Type B pancreatic cell (in vitro differentiated cells): ENCODE measurements at places on chromosomes 6 and 20. TPM values are rescaled to one million over a fixed set of nuclear protein-coding genes. Genes with fewer than 3 reads are reported as not detected.

The TMEM170B gene
- 2.1 and 4.0 TPM in 2 replicates for total RNA-seq

The CST7 gene
- total RNA-seq, result not detected in 2 replicates

The LAMP5 gene
- 3.3 and 7.6 TPM in 2 replicates for total RNA-seq

The APOM gene
- total RNA-seq, result 11.2 and 20.9 TPM in 2 replicates

The PDE7B gene
- total RNA-seq, result 3.9 and 5.1 TPM in 2 replicates

The COX7A2 gene
- 370 and 456 TPM in 2 replicates for total RNA-seq

The DEFB124 gene
- total RNA-seq, result not detected in 2 replicates

- DNase-seq, result peak; percentile 76
Observed at GRCh38 chr6:112253841-112254816, at the start of gene LAMA4. TSS of gene LAMA4 (minus strand) at chr6:112254567. CDS start at chr6:112254150, 417 bp downstream.

GRCh38 chr20:37886851-37887297, 16.1 kb upstream of the VSTM2L start:
- DNase-seq, result no peak

- DNase-seq, result no peak
Observed at GRCh38 chr6:51542475-51542874, 544.9 kb downstream of the PKHD1 start.

DNA sequence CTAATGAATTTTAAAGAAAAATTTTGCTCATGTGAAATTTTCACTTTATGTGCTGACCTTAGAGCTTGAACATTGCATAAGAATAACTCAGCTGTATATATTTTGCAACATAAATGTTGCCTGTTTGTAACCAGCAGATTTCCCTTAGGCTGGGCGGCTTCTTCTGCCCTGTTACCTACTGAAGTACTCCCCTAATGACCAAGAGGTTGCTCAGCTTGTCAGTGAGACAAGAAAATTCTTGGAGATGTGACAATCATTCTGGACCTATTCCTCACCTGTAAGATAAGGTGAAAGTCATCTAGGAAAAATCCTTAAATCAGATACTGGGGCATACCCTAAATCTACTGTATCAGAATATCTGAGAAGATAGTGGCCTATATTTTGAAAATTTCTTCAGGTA, 1061.7 kb downstream of the KIF16B start:
- no peak for DNase-seq

DNA sequence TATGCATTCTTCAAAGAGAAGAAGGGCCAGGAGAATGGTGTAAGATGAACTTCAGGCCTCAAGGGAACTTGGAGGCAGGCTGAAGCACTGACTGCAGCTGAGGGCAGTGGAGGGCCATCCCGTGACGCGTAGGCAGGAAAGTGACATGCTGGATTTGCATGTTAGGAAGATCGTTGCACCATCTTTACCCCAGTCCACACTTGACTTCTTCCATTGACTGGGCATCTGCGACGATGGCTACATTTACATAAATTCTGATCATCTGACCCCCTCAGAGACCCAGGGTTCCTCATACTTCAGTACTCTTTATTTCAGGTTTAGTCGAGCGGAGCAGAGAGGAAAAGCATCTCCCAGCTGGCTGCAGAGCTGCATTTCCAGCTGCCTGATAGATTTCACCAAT, 180.2 kb downstream of the PTPRT start:
- DNase-seq, result no peak

DNA sequence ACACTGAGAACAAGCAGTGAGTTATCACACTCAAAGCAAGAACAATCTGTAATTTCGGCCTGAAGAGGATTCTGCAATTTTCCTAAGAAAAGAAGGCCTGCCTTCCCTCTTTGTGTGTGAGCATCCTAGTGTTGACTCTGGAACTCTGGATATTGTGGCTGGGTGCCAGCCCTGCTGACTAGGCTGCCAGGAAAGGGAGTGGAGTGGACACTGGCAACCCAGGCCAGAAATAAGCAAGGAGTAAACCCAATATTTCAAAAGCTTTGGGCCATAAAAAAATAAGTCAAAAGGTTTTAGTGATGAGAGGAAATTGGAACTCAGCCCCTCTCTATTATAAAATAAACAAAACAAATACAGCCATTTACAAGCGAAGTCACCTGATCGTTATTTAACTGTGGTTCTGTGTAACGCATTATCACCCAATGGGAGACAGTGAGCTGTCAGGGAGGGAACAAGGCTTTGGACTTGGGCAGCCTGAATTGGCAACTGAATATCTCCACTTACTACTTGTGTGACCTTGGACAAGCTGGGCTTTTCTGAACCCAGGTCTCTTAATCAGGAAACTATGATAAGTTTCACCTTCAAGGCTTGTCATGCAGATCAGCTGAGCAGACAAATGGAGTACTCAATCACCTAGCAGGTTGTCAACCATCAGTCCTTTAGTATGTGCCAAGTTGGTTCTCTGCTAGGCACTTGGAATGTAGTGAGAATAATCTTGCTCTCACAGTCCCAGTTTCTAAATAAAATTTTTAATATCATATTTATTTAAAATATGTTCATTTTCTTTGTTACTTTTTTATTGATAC, 196.2 kb downstream of the PAX1 start:
- no peak for DNase-seq

- no peak for DNase-seq
Observed at GRCh38 chr6:111716325-111716724, 110.6 kb upstream of the TRAF3IP2 start.

DNA sequence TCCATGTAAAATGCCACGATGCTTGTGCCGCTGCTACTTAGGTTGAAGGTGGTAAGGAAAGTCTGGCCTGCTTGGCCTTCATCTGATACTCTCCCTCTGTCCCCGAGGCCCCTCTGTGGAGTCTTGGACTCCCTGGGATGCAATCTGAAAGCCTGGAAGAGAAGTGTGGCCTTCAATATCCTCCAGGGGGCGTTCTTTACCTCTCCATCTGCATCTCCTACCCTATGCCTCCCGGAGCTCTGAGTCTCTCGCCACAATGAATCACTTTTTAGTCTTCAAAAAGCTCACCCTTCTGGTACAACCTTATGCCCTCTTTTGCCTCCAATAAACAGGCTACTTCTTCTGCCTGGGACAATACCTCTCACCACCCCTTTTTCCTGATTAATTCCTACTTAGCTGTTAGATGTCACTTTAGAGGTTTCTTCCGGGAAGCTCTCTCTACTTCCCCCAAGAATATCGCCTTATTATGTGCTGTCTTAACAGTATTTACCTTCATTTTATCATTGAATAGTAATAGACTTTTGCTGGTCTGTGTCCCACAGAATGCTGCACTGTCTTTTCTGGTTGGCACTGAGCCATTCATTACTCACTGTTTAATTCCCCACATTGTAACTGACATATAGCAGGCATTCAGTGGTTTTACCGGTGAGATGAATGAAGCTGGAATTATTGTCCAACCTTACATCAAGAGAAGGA, 13.9 kb upstream of the ATG5 start:
- DNase-seq, result no peak

DNA sequence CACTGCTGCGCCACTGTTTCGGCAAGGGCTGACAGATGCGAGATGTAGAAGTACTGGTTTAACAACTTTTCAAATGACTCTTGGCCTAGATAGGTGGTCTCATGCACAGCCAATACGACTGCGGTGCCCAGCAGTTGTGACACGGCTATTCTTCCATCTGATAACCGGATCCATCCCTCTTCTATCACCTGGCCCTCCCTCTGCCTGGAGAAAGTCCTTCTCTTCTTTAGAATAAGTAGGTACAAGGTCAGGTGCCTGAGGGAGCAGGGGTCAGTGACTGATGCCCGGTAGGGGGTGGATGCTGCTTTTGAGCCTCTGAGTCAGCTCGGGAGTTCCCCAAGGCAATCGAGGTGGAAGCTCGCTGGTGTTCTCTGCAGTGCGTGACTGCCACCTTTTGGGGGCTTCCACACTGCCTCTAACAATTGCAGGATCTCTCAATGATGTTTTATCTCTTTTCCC, 166.8 kb upstream of the GRIK2 start:
- DNase-seq, result no peak

- no peak for DNase-seq
Observed at GRCh38 chr20:32585011-32585585, at the start of gene NOL4L. TSS of gene NOL4L (minus strand) at chr20:32585333. CDS start at chr20:32584890, 443 bp downstream.

GRCh38 chr6:109036574-109037294, 57.9 kb downstream of the SESN1 start:
- no peak for DNase-seq

DNA sequence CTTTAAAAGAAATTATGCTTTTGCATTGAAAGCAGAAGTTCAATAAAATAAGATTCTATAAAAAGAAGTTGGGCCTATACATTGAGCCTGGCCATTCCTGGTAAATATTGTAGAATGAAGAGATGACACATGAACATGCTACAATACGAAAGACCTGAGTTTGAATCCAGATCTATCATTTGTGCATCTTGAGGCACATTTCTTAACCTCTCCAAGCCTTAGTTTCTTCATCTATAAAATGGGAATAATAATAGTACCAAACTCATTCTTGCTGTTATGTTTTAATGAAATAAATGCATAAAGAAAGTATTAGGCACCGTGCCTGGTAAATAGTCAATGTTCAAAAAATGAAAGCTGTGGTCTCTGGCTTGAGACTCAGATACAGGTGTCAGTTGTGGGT, 76.9 kb upstream of the PHACTR2 start:
- no peak for DNase-seq

DNA sequence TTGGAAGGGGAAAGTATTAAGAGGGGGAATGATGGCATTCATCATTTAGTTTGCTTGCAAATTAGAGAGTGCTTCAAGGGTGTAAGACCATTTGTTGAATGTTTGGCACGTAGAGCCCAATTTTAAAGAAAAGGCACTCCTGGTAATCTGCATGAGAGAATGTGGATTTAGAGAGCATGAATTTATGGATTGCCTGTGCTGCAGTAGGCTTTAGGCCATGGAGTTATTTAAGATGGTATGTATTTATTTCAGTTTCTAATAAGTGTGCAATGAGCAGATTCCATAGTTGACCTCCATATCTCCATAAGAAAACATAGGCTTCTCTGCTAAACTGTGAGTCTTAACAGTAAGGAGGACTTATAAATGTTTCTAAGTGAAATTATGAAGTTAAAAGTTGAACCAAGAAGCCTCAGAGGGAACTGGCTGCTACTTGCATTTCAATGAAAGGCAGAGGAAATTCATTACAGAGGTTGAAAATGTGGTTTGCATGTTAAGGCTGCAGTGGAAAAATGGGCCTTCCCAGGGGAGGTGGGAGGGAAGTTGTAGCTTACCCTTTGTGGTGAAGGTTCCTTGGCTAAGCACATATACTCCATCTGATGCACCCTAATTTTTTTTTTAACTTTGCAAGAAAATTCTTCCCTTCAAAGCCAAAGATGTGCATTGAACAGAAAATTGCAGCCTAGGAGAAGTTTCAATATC, 134.2 kb downstream of the CARMIL1 start:
- no peak for DNase-seq

DNA sequence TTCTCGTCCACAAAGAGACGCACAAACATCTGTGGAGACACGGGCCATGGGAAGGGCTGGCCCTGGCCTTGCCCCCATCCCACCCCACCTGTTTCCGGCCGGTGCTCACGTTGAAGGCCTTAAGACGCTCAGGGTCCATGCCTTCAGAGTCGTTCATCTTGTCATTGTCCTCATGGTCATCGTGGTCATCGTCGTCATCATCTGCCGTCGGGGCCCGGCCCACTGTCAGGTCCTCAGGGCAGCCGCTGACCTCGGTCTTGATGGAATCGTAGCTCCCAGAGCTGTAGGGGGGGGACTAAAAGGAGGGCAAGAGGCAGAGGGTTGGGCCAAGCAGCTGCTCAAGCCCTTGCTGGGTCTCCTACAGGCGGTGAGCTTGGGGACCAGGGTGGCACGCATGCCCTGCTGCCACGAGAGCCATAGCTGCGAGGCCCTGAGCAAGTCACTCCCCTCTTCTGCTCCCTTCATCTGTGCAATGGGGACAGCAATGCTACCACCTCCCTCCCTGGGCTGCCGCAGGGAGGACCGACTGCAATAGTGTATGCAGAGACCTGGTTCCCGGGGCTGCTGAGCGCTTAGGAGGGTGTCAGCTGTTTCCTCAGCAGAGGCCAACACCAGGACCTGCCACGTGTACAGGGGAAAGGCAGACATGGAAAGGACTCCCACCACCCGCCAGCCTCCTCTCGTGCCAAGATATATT, 95.5 kb downstream of the ASXL1 start:
- no peak for DNase-seq
